ENCODE measurements at places on chromosomes 12 and 14.

- no peak for DNase-seq
Measured at GRCh38 chr12:110993434-110993833, 73.1 kb upstream of the MYL2 start.

- DNase-seq: no peak
Measured at GRCh38 chr14:31244626-31245025, 37.0 kb upstream of the HECTD1 start.

GRCh38 chr14:56555921-56556570 lies 23.6 kb upstream of the TMEM260 start:
- no peak for DNase-seq

DNA sequence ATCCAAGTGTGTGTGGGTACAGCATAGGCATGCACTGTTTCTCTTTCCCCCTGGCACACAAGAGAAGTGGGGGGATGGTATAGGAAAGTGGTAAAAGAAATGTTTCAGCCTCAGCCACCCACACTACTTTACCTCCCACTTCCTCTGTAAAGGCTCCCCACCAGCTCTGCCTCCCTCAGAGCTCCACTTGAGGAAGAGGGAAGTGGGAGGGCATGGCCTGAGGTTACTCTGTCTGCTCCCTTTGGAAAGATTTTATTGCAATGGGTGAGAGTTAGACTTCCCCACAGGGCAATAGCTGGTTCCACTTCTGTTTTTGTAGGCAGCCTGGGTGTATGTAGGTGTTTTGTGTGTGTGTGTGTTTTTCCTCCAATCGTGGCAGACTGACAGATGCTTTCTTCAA lies 145.3 kb downstream of the SSPN start:
- peak; percentile 80 for DNase-seq

DNA sequence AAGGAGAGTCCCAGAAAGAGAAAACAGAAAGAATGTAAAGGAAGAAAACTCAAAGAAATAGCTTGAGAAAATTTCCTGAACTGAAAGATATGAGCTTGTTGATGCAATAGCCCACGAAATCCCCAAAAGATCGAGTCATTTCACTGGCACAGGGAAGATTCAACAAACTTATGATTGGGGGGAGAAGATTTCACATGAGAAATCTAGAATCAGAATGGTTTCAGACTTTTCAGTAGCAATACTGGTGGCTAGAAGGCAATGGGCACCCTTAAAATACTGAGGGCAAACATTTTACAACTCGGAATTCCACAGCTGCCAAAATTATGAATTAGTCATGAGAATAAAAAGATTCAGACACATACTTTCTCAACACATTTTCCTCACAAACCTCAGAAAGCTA lies 8.9 kb upstream of the KRT7 start:
- DNase-seq: no peak

GRCh38 chr12:5294274-5295070 lies 137.4 kb upstream of the NTF3 start:
- DNase-seq: no peak

- no peak for DNase-seq
Measured at GRCh38 chr12:78171061-78171460, 340.4 kb downstream of the NAV3 start.

DNA sequence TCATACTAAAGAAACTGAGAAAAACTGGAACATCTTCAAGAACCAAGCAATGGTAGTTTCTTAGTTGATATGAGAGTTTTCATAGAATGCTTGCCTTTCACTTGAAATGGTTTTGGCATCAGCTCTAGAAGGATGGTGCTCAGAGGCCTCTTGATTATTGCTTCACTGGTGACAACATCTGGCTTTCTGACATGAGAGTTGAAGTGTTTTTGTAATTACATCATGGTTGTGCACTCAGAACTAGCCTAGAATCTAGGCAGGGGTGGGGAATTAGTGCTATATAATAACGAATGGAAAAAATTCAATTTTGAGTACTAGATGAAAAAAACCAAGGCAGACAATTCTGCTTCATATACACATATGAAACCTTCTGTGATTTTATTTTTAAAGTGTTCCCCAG lies 172.8 kb upstream of the LMNTD1 start:
- no peak for DNase-seq

DNA sequence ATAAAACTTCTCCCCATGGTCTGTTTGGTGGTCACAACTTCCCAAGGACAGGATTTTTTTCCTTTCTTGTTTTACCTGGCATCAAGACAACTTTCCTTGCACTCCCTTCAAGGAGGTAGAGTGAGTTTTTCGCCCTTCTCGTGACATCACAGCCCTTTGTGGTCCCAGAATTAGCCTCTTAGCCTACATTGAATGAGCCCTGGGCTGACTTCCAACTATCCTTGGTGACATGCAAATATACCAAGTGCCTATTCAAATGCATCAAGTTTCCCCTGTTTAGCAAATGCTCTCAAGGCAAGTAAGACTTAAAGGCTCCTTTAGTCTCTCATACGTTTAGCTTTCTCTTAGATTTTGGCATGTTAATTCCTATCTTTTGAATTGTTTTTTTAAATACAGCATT lies 36.6 kb downstream of the TC2N start:
- no peak for DNase-seq

DNA sequence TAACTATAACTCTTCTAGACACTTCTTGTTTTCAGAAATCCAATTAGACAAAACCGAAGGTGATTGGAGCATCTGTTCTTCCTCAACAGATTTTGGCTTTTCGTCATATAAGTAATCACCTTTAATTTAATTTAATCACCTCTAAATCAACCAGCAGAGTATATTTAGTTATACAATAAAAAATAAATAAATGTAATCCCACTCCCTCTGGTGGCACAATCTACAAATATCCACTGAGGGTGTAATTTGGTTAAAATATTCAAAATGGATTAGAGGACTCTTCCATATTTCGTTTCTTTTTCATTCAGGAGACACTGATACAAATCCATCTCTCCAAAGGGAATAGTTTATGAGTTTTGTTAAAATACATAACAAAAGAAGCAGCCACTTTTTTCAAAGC lies 18.3 kb upstream of the SLC35F4 start:
- no peak for DNase-seq

GRCh38 chr12:53160673-53161072 lies 19.8 kb upstream of the ZNF740 start:
- no peak for DNase-seq

DNA sequence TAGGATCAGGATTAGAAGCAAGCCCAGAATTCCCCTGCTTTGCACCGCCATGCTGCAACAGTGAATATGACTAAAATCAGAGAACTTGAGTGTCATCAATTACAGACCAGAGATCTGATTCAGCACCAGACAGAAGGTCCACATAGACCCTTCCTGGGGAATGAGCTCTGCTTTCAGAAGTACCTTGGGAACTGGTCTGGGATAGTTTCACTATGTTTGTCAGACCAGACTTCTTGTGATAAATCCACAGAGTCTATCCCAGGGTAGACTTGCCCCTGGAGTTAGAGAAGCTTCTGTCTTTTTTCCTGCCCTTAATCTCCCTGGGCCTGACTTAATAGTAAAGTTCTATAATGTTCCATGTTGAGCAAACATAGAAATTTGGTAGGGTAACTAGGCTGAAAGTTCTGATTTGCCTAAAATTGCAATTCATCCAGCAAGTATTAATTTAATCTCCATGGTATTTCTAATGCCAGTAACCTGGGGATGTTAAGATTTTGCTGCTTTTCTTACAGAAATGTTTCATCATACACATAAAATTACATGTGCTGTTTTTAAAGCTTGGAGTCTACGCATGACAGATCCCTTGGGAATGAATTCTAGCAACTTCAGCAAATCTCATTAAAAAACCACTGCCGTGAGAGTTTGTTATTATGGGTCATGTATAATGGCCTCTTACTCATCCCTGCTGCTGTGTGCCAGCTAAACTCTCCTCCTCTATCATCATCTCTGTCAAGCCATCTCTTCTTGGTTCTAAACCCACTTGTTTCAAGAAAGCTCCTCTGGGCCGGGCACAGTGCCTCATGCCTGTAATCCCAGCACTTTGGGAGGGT lies 61.3 kb upstream of the METAP2 start:
- no peak for DNase-seq

DNA sequence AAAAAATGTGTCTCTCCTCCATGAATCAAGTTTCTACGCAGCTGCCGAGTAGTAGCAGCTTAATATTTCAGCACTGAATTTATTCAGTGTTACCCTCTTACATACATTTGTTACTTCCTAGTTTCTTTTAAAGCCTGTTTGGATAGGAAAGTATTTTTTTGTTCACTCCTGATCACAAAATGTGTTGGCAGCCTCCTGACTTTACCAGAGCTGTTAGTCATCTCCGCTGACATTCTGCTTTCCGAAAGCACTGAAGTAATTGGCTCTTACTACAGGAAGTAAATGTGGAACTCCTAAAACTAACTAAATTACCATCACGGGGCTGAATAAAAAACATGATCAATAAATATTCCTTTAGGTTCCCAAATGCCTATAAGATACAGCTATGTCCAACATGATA lies 225.5 kb downstream of the EPS8 start:
- no peak for DNase-seq

- peak; percentile 9 for DNase-seq
Measured at GRCh38 chr12:47949441-47950341, 13.7 kb upstream of the TMEM106C start.

DNA sequence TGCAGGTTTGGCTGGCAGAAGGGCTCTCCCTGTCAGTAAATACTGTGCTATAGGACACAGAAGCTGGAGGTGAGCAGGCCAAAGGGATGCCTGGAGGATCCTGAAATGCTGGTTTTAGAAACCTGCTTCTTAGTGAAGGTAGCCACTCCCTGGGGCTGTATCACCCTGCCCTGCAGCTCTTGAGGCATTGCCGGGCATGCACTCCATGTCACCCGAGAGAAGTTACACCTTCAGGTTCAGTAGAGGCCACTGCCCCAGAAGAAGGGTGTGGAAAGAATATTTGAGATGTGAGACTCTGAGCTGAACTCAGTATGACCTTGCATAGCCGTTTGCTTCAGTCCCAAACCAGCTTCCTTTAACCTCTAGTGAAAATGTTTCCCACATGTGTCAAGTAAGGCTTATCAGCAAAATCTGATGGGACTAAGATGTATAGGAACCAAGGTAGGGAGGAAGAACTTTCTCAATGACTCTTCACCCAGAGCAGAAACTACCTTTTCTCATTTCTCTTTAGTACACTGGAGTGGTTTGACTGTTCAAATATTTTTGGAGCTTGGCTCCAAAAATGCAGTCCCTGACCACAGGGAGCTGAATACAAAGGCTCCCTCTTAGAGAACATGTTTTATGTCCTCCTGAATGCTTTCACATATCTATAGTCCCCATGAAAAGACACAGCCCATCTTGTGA lies 164.5 kb upstream of the DYRK2 start:
- no peak for DNase-seq

DNA sequence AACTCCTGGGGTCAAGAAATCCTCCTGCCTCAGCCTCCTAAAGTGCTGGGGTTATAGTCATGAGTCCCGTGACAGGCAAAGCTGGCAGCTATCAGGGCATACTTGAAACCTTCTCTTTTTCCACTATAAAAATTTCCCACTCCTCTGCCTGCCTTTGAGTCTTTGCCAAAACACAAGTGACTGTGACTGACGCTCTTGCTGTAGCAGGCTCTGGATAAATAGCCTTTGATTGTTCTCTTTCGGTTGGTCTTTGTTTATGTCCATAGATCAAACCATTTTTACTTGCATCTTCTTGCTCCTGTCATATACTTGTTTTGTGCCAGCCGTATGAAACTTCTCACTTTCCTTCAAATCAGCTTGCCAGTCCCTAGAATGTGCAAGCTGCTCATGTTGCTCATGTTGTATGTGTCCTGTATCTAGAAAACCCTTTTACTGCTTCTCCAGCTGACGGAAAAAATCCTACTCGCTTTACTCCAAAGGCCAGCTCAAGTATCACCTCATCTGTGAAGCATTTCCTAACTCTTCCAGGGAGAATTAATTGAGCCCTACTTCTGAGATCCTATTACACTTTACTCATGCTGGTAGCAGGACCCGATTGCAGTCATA lies 73.1 kb downstream of the RESF1 start:
- DNase-seq: no peak

DNA sequence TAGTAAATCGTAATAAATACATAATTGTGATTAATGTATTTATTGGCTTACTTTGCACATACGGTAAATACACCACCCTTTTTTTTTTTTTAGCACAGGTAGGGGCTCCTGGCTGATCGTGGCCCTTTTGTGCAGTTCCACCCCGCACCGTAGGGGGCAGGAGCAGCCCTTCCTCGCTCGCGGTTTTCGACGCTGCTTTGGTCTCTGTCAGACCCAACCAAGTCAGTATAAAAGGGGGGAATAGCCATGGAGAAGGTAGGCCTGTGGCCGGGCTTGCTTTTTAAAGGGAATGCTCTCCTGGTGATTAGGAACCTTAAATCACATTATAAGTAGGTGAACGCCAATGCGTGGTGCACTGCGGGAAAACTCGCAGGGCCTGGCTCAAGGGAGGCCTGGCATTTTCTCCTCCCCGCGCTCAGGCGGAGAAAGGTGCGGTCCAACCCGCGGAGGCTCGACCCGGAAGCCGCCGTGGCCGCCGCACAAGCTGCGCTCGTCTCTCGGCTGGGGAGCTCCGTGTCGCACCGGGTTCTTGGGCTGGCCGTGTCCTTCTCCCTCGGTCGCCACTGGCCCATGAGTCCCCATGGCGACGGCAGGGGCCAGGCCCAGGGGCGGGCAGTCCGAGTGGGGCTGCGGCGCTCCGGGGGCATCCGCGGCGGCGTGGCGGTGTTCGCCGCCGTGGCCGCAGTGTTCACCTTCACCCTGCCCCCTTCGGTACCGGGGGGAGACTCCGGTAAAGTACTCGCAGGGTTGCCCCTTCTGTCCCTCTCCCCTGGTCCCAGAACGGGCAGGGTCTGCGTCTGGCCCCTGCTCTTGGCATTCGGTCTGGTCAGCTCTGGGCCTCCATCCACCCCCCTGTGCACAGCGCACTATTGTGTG lies at the start of gene TMEM260:
TMEM260 (plus strand) TSS at position 454 of the 876 bp plus-strand sequence; CDS start at position 571, 117 bp downstream.
- peak; percentile 44 for DNase-seq

GRCh38 chr14:53209370-53209769 lies 56.2 kb upstream of the DDHD1 start:
- DNase-seq: peak; percentile 10

GRCh38 chr14:97336816-97337215 lies 539.6 kb downstream of the VRK1 start:
- no peak for DNase-seq

DNA sequence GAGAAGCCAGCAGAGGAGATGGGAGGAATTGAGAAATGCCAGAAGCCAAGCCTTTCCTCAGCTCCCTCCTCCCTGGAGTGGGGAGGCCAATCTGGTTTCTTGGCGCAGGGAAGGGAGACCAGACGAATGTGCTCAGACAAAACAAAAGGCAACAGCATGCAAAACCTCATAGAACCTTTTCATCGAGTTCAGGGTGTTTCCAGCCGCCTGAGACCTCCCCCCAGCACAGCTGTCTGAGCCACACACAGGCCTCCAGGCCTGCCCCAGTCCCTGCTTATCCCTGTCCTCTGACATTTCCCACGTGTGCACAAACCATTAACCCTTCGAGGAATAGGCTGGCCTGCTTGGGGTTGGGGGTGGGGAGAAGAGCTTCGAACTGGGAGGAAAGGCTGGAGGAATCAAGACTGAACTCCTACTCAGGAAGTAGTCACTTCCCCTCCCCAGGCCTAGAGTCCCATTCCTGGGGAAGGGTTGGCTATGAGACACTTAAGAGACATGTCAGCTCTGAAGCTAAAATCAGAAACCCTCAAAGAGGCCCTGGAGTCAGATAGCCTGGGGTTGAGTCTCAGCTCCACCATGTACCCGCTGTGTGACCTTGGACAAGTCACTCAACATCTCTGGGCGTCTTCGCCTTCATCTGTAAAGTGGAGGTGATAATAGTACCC lies 10.7 kb downstream of the TBX3 start:
- DNase-seq: no peak
